NCI-H146 (cell line): ENCODE measurements at places on chromosomes 2 and 18.

GRCh38 chr2:30349691-30350090 lies 97.4 kb upstream of the LCLAT1 start:
- DNase-seq: no peak

DNA sequence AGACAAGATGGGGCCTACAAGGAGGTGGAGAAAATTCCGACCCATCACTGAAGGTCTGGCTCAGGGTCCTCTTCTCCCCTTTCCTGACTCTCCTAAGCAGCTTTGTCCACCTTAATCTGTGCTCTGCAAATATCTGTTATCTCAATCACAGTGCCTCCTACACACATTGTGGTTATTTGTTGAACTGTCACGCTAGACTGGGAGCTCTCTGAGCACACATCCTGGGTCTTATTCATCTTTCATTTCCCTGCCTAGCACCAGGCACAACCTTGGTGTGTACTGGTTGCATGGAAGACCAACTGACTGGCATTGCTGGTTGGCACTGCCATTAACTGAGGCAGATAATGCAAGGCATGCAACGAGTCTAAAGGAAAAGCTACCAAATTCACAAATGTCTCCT lies 122.9 kb upstream of the ST6GAL2 start:
- DNase-seq: no peak

- peak; percentile 23 for DNase-seq
Measured at GRCh38 chr2:2707206-2707991, 376.3 kb upstream of the MYT1L start.

GRCh38 chr2:24026233-24026632 lies 16.3 kb downstream of the MFSD2B start:
- no peak for DNase-seq

GRCh38 chr2:191246820-191247380 lies 1.7 kb downstream of the MYO1B start:
- DNase-seq: no peak

DNA sequence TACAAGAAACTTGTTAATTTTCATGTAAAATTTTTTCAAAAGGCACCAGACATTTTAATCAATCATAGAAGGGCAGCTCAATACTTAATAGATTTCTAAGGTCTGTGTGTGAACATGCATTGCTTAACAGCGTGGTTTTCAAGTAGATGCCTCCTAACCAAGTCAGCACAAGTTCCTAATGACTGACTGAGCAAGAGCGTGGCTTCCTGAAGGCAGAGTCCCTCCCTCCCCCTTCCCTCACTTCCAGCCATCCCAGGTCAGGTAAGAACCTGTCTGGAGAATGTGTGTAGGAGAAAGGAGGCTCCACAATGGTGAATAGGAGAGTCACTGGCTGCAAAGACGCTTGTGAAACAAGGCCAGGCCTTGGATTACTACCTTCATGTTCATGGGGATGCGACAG lies 33.5 kb upstream of the DAPL1 start:
- no peak for DNase-seq

- DNase-seq: no peak
Measured at GRCh38 chr2:54914637-54915036, 135.6 kb downstream of the RTN4 start.

DNA sequence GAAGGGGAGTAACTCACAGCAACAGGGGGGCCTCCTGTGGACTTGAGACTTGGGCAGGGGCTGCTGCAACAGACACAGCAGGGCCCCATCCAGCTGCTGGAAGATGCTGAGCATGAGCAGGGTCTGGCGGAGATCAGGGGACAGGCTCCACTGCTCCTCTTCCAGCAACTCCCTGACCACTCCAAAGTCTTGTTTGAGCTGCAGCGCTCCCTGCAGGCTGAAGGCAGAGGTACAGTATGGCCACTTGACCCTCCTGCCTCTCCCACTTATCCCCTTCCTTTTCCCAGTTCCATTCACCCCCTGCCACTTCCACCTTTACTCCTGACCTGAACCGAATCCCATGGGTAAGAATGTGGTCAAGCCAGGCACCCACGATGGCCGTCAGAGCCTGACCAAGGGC lies 2.4 kb upstream of the MRPL53 start:
- peak; percentile 5 for DNase-seq

- DNase-seq: no peak
Measured at GRCh38 chr2:150729495-150729955, 242.1 kb upstream of the RND3 start.
